ENCODE measurements at places on chromosomes 6 and 20.

DNA sequence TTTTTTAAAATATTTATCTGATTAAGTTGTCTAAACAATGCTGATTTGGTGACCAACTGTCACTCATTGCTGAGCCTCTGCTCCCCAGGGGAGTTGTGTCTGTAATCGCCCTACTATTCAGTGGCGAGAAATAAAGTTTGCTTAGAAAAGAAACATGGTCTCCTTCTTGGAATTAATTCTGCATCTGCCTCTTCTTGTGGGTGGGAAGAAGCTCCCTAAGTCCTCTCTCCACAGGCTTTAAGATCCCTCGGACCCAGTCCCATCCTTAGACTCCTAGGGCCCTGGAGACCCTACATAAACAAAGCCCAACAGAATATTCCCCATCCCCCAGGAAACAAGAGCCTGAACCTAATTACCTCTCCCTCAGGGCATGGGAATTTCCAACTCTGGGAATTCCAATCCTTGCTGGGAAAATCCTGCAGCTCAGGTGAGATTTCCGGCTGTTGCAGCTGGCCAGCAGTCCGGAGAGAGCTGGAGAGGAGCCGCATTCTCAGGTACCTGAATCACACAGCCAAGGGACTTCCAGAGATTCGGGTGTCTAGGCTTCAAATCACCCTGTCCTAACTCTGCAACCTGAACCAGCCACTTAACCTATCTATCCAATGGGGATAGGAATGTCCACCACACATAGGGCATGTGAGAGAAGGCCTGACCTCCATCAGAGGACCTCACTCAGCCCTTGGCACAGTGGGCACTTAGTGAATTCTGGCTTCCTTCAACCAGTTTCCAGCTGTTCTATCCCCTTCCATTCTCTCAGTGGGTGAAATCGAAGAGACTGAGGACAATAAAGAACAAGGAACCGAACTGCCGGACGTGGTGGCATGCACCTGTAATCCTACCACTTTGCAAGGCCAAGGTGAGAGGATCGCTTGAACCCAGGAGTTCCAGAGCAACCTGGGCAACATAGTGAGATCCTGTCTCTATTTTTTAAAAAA, 3.1 kb downstream of the TNF start:
- no peak for DNase-seq

DNA sequence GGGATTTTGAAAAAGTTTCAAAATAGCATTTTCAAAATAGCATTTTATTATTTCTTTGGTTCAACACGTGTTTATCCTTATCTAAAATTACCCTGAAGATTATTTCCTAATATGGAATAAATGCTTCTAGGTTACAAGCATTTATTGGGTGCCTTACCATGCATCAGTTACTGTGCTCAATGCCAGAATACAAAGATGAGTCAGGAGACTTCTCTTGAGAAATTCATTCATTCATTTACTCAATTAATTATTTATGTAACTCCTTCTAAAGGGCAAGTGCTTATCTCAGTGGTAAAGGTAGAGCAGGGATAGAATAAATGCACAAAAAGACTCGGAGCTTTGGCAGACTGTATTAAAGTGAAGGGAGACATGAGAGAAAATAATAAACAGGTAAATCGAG, 150.1 kb upstream of the PDE7B start:
- no peak for DNase-seq

GRCh38 chr6:125117818-125118217, 35.8 kb upstream of the TPD52L1 start:
- DNase-seq: no peak

DNA sequence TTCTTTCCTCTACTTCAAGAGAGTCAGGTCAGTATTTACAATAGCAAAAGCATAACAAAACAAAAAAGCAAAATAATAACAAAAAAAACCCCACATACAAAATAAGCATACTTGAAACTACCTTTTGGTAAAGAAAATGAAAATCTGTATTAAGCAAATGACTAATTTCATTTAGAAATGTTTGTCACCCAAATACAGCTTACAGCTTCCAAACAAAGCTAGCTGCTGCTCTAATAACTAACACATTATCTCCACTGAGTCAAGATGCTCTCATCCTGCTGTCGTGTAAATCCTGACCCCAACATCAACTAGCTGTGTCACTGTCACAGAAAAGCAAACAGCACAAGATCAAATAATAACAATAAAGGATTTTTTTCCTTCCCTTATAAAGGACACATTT, 21.7 kb downstream of the MAP7 start:
- no peak for DNase-seq

- DNase-seq: peak; percentile 76
These were observed 49.8 kb downstream of the MYB start for GRCh38 chr6:135230711-135231468.

Data from OCI-M1 (cell line).